Caudate nucleus (tissue), 63 donors: ENCODE measurements at places on chromosomes 5 and 9.

DNA sequence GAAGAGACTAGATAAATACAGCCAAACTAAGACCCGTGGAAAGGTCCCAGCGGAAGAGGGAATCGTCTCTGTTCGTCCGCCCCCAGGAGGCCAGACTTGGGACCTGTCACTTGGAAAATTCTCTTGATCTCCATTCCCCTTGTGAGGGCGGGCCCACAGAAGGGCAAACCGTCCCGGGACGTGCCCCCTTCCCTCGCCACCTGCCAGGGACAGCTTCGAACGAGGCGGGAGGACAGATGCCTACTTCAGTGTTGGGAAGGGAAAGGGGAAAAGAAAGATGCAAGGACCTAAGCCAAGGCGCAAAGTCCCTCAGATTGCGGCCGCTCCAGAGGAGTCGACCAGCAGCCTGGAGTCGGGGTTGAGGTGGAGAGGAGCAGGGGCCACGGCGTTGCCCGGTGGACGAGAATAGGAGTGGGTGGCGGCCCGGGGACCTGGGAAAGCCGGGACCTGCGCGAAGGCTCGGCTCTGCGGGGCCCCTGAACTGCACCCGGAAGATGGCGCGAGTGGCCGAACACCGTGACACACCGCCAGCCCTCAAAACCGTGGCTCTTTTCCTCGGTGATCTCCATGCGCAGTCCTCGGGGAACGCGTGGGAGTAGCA is 4.4 kb upstream of the EBF1 start:
- no peak for DNase-seq

- no peak for DNase-seq
Observed at GRCh38 chr5:83377131-83377865, 94.2 kb upstream of the VCAN start.

- peak; percentile 27 for DNase-seq
Observed at GRCh38 chr5:150801117-150801927, 22.8 kb downstream of the SMIM3 start.

DNA sequence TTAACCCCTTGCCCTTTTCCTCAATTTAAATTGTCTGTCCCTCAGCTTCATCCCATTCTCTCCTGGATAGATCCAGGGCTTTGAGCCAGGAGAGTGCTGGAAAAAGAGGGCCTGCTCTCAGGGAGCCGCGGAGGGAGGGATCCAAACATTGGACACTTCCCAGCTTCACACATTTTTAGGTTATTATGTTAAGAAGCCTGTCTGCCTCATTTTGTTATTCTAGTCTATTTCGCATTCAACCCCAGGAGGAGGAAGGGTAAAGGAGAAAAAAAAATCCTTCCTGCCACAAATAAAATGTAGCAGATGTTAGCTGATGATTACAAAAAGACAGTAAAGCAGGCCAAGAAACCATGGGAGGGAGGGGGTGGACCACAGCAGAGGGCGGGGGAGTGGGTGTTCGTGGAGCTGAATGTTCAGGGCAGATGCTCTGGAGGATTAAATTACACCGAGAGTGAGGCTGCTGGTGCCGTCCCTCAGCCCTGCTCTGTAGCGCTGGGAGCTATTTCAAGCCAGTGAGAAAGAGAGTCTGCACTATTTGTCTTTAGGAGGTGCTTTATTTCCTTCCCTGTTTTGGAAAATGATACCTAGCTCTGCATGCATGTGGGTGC is 60.6 kb upstream of the ZFR start:
- peak; percentile 15 for DNase-seq

DNA sequence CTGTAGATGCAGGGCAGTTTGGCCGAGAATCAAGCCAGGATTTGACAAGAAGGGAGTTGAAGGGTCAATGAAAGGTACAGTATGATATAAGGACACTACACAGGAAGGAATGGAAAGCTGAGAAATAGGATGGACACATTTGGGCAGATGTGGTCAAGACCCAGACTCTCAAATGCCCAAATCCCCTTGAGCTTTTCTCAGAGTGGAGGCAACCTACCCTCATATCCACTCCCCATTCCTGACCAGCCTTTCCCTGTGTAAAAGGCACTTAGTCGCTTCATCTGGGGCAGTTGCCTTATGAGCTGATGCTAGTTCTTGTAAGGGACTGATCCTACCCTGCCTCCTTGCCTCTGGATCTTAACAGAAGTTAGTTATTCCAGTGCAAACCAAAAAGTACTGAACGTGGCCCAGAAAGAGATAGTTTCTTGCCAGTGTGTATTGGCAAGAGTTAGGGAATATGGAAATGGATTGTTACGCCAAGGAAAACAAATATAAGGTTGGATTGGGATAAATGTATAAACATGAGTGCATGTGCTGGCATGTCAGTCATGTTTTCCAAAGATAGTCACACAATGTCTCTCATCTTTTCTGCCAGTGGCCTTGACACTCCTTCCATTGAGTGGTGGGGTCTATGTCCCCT is 4.1 kb upstream of the MCCC2 start:
- no peak for DNase-seq

- peak; percentile 13 for DNase-seq
Observed at GRCh38 chr5:170896779-170897178, 35.0 kb downstream of the RANBP17 start.

GRCh38 chr5:58582803-58583491 is at the start of gene RAB3C:
TSS of gene RAB3C (plus strand) at chr5:58583075. CDS start at chr5:58583209, 134 bp downstream.
- DNase-seq = peak; percentile 90

DNA sequence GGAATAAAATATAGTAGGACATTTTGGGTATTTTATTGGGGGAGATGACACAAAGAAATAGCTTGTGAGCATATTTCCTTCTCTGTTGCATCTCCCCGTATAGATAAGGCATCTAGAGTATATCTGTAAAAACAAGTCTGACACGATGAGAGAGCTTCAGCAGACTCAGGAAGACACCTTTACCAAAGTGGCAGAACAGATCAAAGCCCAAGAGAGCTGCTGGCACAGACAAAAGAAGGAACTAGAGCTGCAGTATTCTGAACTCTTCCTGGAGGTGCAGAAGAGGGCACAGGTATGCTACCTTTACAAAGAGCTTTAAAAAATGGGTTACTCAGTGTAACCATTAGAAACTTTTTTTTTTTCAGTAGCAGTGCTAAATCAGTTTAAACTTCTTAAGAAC is 176.7 kb downstream of the CCDC171 start:
- no peak for DNase-seq

DNA sequence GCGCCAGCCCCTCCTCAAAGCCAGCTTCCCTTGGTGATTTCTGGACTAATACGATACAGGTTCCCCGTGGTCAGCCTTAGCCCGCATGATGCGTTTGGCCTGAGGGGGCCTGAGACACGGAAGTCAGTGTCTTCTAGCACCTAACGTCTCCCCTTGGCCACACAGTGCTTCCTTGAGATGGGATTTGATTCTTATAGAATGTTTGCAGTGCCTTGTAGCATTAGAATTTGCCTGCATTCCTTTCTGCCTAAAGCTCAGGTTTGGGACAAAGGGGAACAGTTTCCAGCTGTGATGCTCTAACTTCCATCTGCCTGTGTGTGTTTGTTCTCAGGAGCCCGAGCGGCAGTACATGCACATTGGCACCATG is 34.4 kb downstream of the CFAP90 start:
- DNase-seq = no peak

GRCh38 chr9:120856700-120857099 is 14.0 kb upstream of the PSMD5 start:
- no peak for DNase-seq

DNA sequence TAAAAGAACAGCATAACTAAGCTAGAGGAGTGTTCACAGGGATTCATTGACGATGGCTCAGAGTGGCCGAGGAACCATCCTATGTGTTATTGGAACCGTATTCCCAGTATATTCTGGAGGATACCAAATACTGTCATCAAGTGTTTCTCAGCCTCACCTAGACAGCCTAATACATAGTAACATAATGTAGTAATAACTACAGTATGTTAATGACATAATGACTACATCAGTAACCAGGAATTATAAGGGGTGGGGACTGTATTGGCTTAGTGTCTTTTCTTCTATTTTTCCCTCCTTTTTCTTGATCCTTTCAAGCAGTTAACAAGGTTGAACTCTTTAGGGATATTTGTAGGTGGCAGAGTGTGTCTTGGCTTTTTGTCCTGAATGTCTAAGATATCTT is 26.6 kb upstream of the C9 start:
- DNase-seq = no peak
